ENCODE measurements at places on chromosomes 6 and 20.
A peak's percentile ranks its signal among the peaks of the same experiment; 100 is the strongest.

GRCh38 chr6:139544701-139545057, 170.2 kb upstream of the CITED2 start:
- no peak for DNase-seq

DNA sequence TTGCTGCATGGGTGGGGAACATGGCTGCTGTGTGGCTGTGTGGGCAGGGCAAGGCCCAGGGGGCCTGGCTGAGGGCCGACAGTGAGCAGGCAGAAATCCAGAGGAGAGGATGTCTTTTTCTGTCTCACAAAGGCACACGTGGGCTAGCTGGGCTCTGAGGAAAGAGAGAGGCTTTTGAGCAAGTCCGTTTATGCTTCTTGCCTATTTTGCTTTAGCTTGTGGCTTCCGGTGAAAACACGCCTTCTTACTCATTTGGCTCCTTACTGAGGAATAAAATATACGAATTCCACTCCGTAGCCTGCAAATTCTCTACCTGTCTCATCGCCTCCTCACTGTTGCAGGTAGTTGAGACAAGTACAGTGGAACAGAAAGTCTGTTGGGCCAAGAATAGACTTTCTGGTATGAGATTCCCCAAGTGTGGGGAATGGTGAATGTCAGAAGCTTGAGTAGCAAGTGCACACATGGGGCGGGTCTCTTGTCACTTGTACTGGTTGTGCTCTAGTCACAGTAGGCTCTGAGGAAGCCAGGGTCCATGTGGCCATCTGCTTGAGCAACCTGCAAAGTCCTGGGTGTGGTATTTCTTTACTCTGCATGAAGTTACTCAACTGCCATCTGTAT, 28.4 kb downstream of the WRNIP1 start:
- no peak for DNase-seq

- DNase-seq: no peak
These were observed 23.2 kb upstream of the TXNDC5 start for GRCh38 chr6:7933794-7934193.

- DNase-seq: no peak
These were observed 616.5 kb upstream of the CITED2 start for GRCh38 chr6:139990856-139991465.

DNA sequence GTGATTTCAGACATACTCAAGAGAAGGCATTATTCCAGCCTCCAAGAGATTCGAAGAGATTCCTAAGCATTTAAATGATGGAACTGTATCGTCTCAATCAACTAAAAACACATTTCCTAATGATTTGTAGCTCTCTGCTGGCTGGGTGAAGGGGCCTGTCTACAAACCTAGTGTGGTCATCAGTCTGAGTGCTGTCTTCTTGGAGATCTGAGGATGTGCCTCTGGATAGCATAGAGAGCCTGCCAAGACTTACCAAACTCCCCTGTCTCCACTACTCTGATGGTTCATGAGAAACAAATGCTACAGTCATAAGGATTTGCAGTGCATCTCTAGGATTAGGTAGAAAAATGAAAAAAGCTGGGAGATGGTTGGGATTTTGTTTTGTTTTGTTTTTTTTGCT, 176.9 kb upstream of the CITED2 start:
- no peak for DNase-seq

DNA sequence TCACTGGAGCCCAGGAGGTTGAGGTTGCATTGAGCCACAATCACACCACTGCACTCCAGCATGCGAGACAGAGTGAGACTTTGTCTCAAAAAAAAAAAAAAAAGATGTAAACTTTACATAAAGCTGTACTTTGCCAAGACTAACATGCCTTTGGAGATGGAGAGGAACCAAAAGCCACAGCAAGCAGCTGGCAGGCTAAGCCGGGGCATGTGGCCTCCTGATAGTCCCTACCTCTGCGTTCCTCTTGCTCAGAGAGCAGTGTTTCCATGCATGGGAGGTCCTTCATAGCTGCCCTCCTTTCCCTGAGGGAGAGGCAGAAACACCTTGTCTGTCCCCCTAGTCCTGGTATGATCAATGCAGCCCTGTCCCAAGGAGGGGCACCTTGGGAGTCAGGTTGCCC, 35.2 kb downstream of the SPATA2 start:
- no peak for DNase-seq

GRCh38 chr6:143058987-143059386, 1.7 kb upstream of the AIG1 start:
- DNase-seq: no peak

- peak; percentile 55 for DNase-seq
These were observed 18.3 kb downstream of the RAET1L start for GRCh38 chr6:150006961-150007464.

- no peak for DNase-seq
These were observed 36.9 kb downstream of the EYA4 start for GRCh38 chr6:133277900-133278545.

- DNase-seq: no peak
These were observed 67.6 kb downstream of the NUDT3 start for GRCh38 chr6:34324738-34325444.

DNA sequence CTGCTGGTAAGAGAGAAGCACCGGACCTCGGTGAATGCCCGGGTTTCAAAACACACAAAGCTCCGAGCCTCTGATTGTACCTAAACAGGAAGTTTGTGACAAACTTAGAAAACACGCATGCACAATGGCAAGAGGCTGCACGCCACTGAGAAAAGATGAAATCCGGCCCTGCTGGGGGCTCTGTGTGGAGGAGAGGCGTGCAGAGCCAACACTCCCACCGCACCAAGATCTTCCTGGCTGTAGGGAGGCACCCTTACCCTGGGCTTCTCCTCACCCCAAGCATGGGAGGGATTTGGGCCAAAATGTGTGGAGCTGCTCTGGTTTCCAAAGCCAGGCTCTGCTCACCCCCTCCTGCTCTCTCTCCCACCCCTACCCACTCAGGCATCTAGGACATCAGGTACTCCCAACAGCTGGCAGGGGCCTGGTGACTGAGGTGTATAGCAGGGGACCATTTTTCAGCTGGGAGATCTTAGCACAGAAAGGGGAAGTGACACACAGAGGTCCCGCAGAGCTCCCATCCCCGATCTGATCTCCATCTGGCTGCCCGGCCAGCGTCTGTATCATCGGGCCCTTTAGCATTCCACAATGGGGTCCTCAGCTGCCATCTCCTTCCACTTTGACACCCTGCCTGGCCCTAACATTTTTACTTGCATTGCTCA, 84.2 kb downstream of the TRERF1 start:
- DNase-seq: no peak

DNA sequence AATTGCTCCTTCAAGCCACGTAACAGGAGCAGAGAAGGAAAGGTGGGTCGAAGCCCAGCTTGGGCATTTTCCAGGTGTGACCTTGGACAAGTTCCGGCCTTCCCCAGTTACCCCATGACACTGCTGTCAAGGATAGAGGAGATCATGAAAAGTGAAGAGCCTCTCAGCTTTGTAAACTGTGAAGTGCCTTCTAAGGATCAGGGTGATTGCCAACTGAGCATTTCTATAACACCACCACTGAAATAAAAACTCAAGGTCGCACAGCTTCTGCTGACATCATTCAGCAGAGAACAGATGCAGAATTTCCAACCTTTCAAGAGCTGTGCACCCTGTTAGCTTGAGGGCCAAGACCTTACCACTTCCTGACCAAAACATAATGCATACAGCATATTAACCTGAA, 24.0 kb upstream of the ZMYND8 start:
- DNase-seq: no peak

DNA sequence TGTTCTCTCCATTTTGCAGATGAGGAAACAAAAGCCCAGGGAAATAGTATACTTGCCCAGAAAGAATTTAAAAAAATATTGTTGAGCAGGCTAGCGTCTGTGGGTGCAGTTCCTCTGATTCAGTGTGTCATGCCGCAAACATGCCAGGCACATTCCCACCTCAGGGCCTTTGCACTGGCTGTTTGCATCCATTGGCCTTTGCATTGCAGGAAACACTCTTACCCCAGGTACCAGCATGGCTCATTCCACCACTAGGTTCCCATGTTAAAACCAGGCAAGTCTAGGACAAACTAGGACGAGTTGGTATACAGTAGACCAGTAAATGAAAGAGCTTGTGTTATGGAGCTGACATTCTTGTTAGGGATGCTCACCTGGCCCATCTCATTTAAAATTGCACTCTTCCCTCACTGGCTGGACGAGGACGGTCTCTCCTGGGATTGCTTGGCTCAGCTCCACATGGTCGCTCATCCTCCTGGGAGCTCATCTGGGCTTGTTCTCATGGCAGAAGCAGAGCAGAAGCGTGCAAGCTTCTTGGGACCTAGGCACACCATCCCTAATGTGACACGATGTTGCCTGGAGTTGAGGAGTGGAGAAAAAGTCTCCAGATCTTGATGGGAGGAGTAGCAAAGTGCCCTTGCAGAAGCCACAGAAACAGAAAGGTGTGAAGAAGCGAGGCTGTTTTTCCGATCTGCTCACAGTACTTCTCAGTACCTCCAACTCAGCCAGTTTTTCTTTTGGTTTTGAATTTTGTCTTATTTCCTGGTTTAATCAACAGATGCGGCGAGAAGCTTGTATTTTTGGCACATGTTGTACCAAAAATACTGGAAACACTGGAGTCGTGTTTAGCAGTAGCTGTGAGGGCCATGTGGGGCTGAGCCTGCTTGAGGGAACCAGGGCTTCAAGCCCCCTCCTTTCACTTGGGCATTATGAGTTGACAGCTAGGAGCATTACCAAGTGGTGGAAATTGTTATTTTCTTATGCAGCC, 13.9 kb downstream of the ZNF831 start:
- DNase-seq: no peak

- no peak for DNase-seq
These were observed 473.7 kb upstream of the JARID2 start for GRCh38 chr6:14772188-14772587.

DNA sequence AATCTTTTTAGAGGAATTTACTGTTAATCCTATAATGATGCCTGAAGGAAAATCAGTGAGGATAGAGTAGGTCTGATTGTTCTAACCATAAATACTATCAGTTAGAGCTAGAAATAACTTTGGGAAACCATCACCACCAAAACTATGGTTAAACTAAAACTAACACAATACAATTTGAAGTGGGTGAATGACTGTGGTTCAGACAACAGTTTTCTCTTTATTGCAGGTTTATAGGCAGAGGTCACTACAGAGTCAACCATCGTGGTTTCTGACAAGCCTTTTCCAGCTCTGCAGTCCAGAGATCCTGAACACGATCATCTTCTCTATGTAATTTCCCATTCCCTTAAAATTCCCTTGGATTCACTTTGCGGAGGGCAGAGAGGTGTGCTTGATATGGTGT, 134.3 kb downstream of the IBTK start:
- DNase-seq: no peak

DNA sequence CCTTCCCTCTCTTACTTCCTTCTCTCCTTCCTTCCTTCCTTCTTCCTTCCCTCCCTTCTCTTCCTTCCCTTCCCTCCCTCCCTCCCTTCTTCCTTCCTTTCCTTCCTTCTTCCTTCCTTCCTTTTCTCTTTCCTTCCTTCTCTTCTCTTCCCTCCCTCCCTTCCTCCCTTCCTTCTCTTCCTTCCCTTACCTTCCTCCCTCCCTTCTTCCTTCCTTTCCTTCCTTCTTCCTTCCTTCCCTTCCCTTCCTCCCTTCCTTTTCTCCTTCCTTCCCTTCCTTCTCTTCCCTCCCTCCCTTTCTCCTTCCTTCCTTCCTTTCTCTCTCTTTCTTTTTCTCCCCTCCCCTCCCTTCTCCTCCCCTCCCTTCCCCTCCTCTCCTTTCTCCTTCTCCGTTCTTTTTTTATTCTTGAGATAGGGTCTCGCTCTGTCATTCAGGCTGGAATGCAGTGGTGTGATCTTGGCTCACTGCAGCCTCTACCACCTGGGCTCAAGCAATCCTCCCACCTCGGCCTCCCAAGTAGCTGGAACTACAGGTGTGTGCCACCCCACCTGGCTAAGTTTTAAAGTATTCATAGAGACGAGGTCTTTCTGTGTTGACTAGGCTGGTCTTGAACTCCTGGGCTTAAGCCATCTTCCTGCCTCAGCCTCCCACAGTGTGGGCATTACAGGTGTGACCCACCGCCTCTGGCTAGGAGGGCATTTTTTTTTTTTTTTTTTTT, 1.1 kb upstream of the ZNF512B start:
- DNase-seq: no peak

DNA sequence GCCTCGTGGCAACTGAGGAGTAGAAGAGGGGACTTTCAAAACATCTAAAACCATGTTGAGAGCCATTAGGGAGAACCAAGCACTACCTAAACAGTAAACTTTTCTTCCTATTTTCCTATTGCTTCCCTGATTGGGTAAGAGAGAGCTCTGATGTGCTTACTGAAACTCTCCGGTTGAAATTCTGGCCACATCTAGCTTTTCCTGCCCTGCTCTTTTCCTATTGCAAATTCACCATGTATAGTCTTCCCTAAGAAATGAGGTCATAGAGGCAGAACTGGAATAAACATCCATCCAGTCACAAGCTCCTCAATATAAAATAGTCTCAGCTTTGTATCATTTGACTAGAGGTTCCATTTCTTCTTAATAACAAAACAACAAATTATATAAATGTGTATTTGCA, 199.5 kb upstream of the CNR1 start:
- DNase-seq: no peak

- no peak for DNase-seq
These were observed 276.4 kb upstream of the JAG1 start for GRCh38 chr20:10949930-10950783.

GRCh38 chr6:44737829-44738528, 350.5 kb downstream of the CDC5L start:
- DNase-seq: no peak

GRCh38 chr6:44104481-44105021, 22.7 kb downstream of the MRPL14 start:
- no peak for DNase-seq

DNA sequence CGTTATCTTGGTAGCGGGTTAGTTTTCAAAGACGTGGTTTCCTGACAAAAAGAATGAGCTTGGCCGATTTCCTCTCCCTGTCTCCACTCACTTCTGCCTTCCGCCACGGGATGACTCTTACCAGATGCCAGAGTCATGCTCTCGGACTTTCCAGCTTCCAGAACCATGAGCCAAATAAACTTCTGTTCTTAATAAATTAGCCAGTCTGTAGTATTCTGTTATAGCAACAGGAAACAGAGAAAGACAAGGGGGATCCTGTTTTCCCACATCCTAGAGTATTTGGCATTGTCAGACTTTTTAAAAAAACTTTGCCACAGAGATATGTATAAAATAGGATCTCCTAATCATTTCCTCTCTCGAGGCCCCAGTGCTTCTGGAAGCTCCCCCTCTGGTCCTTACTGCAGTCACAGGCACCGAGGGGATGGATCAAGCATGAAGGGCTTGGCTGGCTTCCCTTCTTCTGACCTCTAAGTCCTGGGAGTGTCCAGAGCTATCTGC, 84.9 kb upstream of the NAA20 start:
- no peak for DNase-seq

All from stimulated activated CD8-positive, alpha-beta memory T cell treated with anti-CD3 and anti-CD28 coated beads, Interleukin-2, amount 100 ng/mL, for 48 hours (primary cell).